ENCODE measurements at places on chromosomes 12 and 14.

DNA sequence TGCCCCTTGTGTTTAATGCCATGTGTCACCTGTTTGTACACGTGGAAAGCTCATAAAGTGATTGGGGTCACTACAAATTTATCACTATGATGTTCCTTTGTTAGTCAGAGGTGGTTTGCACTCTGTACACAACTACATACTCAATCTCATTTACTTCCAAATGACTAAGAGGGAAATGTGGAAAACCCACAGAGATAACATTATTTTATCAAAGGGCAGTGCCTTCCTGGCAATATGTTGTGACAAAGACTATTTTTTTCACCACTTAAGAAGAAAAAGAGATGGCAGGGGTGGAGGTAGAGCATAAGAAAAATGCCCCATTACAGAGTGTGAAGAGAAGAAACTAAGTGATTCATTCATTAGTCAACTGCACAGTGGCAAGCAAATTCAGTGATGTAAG, 1064.1 kb upstream of the FLRT2 start:
- no peak for DNase-seq

GRCh38 chr12:67091678-67092077, 177.5 kb upstream of the CAND1 start:
- DNase-seq: no peak

GRCh38 chr14:49755378-49755777, 12.6 kb upstream of the KLHDC2 start:
- no peak for DNase-seq

DNA sequence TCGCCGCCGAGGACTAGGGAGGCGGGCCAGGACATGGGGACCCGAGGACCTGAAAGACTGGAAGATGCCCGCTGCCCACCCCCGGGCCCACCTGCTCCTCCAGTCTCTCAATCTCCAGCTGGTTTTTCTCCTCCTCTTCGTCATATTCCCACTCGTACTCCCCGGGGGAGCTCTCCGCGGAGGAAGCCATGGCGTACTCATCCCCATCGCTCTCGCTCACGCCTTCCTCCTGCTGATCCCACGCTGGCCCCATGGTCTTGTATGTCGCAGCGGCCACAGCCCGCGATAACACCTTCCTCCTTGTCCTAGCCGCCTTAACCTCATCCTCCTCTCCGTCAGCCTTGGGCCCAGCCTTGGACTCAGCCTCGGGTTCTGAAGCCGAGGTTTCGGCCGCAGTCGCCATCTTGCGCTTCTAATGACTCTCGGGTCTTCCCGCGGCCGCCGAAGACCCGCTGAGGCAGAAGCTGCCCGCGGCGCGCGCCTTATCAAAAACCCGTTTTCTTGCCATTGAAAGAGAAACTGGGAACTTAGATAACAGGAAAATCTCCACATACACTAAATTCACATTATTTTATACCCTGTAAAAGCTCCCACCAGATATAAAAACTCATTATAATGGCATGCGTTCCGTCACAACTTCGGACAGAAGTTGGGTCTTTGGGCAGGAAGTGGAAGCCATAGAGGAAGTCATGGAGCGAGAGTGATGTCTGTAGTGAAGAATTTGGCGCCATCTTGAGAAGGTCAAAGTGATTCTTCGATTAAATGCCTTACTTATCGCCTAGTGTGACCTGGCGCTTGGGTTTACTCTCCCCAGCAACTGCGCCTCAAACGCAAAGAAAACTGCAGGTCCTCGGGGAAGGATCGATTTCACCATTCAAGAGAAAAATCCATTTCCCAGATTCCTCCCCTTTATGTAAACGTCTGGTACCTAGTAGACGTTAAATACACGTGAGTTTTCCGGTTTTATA, at the start of gene SART3:
Gene SART3, minus strand, starts transcription at position 422 of the 968 bp plus-strand sequence. Its CDS starts 19 bp downstream, at position 403.
- DNase-seq: peak; percentile 58

- no peak for DNase-seq
Measured at GRCh38 chr14:91154851-91155625, 41.2 kb downstream of the DGLUCY start.

GRCh38 chr14:97077687-97078086, 280.5 kb downstream of the VRK1 start:
- no peak for DNase-seq

GRCh38 chr12:74741112-74741511, 203.5 kb downstream of the ATXN7L3B start:
- no peak for DNase-seq

GRCh38 chr12:112285600-112286401, 96.4 kb downstream of the HECTD4 start:
- no peak for DNase-seq

DNA sequence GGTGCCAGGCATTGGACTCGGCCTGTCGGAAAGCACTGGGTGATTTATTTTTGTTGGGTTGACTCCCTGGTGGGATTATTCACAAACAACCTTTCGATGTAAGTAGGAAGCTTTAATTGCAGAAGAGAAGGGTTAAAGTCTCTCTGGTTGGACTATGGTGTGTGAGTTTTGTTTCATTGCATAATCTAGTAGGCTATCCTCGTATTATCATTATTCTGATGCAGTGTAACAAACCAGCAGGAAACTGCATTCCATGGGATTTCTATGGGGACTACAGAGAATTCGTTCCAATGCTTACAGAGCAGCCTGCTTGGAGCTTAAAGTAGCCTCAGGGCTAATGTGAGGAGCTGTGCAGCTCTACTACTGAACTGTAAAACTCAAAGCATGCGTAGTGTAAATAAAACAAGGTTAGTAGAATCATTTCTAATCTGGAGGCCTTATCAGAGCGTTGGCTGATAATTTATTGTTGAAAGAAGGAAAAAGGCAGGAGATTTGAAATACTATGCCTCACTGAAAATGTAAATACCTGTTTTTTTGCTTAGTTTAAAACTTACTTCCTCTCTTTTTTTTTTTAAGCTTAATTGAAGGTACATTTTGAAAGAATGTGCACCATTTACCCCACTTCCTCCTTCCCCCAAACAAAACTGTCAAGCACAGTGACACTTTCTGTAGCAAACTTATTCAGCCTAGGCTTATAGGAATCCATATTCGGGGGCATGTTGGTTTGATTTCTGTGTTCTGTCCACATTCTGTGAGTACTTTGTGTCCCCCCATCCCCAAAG, 226.7 kb downstream of the NPAS3 start:
- DNase-seq: no peak

- DNase-seq: no peak
Measured at GRCh38 chr12:112160611-112161010, 35.3 kb downstream of the TRAFD1 start.

DNA sequence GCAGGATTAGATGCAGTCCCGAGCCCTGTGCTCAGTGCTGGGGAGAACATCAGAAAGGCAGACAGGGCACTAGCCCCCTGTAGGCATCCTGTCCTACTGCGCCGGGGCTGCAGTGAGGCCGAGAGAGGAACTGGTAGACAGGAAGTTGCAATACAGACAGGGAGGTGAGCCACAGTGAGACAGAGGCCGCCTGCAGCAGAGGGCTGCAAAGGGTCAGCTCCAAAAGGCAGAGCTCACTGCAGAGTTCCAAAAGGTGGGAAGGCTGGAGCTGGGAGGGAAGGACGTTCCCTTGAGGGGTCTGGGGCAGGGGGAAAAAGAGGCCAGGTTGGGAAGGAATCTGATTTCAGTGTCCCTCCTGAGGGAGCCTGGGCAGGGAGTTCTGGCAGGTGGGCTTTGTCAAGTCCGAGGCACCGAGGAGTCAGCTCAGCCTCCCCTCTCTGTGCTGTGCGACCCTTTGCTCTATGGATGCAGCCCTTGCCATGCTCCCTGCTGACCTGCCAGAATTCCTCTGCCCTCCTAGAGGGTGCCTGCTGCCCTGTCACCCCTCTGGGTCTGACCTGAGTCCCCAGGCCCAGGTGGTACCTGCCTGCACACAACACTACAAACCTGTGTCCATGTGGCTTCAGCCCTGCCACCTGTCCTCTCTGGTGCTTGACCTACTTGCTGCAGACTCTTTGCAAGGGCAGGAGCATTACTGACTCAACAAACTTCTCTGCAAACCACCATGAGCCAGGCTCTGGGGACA, 63.5 kb downstream of the PRMT8 start:
- DNase-seq: no peak

DNA sequence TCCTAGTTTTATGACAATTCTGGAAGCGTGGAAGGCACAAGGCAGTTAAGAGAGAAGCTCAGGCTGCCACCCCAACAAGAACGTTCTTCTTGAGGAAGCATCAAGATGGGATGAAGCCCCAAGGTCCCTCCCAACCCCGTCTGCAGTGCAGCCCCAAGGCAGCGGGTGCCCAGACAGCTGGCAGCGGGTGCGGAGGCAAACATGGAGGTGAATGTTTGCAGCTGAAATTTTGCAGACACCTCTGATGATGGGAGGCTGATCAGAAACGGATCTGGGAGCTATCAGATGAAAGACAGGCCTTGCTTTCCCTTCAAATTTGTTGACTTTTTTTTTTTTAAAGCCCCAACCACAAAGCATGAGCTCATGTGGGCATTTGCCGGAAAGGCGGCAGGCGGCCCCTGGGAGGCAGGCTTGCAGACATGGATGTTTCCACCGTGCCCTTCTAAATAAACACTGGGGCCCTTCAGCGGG, 230.7 kb upstream of the RTL1 start:
- no peak for DNase-seq

- DNase-seq: no peak
Measured at GRCh38 chr14:104171895-104172294, 33.5 kb downstream of the KIF26A start.

- no peak for DNase-seq
Measured at GRCh38 chr12:33555128-33555527, 115.5 kb upstream of the SYT10 start.

- no peak for DNase-seq
Measured at GRCh38 chr12:115375186-115375991, 691.4 kb upstream of the TBX3 start.

- DNase-seq: no peak
Measured at GRCh38 chr14:96710060-96710666, 87.0 kb upstream of the VRK1 start.

- no peak for DNase-seq
Measured at GRCh38 chr12:15231493-15231892, 10.3 kb upstream of the RERG start.

GRCh38 chr14:49703965-49704364, 11.0 kb downstream of the KLHDC1 start:
- DNase-seq: no peak

DNA sequence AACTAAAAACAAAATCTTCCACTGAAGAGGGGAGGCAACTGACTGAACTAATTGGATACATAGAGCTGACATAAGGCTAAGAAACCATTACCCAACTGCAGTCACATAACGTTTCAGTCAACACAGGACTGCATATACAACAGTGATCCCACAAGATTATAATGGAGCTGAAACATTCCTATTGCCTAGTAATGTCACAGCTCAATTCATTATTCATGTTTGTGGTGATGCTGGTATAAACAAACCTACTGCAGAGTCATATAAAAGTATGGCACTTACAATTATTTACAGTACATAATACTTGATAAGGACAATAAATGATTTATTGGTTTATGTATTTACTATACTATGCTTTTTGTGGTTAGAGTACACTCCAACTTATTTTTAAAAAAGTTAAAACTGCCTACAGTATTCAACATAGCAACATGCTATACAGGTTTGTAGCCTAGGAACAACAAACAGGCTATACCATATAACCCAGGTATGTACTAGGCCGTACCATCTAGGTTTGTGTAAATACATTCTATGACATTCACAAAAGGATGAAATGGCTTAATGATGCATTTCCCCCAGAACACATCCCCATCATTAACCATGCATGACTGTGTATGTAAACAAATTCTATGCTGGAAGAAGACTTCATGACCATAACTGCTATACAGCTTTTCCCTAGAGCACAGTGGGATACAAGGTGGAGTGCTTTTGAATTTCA, 4.3 kb downstream of the NAP1L1 start:
- no peak for DNase-seq

DNA sequence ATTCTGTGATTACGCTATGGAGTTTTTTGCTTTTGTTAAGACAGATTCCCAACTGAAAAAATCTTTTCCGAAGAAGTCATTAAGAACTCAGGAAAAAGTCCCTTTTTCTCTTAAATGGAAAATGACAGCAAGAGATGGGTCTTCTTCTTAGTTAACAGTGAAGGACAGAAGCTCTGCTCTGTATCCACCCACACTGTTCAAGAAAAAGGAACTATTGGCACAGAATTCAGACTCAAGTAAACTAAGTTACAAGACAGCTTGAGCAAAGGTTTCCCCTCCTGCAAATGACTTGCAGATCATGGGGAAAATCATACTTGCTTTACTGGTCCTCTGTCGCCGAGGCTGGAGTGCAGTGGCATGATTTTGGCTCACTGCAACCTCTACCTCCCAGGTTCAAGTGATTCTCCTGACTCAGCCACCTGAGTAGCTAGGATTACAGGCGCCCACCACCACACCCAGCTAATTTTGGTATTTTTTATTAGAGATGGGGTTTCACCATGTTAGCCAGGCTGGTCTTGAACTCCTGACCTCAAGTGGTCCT, 137.1 kb upstream of the AEBP2 start:
- no peak for DNase-seq

DNA sequence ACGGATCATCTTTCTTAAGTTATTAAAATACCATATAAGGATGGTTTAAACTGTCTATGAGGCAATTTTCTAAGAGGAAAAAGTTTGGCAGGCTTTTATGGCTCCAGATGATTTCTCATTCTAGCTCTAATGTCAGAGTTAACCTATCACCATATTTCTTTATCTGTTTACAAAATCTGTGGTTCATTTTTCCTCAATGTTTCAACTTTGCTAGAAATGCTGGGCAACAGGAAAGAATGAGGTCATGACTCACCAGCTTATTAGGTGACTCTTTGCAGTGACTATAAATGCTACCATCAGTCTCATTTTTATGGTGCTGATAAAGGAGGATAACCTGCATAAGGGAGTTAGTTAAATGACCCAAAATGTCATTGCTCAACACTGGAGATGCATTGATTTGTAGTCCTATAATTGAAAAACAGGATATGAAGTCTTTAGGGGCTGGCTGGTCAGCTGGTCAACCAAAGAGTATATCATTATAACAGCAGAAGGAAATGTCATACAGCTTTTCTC, 45.3 kb upstream of the RAP1B start:
- no peak for DNase-seq

DNA sequence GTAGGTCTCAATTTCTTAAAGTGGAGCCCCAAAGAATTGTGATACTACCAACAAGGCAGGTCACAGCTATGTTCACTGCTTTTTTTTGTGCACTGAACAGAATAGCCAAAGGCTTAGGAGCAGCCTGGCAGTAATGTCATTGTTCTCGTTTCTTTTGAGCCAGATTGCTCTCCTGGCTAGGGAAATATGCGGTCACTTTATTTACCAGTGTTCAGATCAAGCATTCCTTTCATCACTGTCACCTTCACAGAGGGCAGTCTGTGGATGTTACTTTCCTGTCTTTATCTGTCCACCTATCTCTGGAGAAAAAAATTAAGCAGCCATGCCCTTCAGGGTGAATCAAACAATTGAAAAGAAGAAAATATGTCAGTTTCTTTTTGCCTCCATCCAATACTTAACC, 159.6 kb downstream of the BTG1 start:
- no peak for DNase-seq

GRCh38 chr14:91009501-91010152, 50.8 kb downstream of the RPS6KA5 start:
- DNase-seq: no peak

DNA sequence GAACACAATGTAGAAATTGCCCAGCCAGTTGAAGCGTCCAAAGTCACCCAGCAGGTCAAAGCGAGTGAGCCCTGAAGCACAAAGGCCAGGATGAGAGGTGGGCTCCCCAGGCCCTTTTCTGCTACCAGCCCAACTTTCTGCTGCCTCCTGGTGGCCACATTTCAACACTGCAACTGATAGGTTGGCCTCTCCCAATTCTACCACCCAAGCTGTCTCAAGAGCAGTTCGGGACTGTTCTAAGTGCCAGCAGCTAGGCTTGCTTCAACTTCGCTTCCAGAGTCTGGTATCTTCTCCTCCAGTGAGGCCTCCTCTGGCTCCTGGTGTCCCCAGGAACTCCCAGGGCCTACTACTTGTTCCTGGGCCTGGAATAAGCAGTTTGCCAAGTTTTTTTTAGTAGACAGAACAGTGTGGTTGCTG, 3.4 kb upstream of the DHH start:
- peak; percentile 29 for DNase-seq
